ENCODE measurements at places on chromosomes 6 and 20. TPM values are rescaled to one million over a fixed set of nuclear protein-coding genes. Genes with fewer than 3 reads are reported as not detected.

The OR2H2 gene
- total RNA-seq: not detected

The SLC22A2 gene
- total RNA-seq: not detected

DNA sequence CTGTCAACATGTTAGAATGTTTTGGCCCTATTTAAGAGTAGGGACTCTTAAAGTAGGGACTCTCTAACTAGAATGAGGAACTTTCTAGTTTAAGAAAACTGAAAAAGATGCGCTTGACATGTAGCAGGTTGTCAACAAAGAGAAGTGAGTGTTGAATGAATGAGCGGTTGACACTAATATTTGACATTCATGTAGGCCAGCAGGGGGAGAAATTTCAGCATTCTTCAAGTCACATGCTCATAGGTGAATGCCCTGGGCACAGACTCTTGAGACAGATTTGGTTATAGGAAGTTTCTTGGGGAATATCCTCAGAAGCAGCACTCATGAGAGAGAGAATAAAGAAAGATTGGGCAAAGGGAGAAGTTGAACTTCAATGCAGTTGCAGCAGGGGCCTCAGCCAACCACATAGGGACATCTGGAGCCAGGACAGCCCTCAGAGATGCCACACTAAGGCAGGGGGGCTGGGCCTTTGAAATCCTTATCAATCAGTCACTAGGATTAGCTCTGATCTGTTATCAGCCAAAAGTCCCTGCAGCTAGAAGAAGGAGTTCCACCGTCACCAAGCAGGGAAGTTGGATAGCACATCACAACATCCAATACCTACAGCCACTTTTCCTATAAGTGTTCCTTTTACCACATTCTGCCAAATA is 145.1 kb upstream of the FKBP1C start:
- no peak for DNase-seq

The SPTLC3 gene
- total RNA-seq: 7.9 TPM

DNA sequence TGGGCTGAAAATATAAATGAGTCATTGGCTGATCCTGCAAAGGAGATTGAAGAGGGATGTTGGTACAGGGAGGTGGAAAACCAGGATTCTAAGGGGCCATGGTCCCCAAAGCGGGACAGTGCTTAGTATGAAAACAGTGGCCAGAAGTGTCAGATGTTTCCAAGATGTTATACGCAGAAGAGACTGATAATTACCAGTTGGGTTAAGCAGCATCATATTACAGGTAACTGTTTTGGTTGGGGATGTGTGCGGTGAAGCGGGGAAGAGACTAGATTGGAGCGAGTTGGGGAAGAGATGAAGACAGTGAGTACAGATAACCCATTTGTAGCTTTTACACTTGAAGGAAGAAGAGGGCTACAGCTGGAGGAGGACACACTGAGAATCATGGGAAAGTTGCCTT is 80.8 kb downstream of the PLEKHG1 start:
- no peak for DNase-seq

- DNase-seq: no peak
These were observed 27.8 kb downstream of the CCN2 start for GRCh38 chr6:131923356-131923755.
